ENCODE measurements at places on chromosomes 16 and 17.

DNA sequence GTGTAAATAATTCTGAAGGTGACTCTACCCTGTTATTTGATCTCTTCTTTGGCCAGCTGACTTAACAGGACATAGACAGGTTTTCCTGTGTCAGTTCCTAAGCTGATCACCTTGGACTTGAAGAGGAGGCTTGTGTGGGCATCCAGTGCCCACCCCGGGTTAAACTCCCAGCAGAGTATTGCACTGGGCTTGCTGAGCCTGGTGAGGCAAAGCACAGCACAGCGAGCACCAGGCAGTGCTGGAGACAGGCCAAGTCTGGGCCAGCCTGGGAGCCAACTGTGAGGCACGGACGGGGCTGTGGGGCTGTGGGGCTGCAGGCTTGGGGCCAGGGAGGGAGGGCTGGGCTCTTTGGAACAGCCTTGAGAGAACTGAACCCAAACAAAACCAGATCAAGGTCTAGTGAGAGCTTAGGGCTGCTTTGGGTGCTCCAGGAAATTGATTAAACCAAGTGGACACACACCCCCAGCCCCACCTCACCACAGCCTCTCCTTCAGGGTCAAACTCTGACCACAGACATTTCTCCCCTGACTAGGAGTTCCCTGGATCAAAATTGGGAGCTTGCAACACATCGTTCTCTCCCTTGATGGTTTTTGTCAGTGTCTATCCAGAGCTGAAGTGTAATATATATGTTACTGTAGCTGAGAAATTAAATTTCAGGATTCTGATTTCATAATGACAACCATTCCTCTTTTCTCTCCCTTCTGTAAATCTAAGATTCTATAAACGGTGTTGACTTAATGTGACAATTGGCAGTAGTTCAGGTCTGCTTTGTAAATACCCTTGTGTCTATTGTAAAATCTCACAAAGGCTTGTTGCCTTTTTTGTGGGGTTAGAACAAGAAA lies 5.1 kb downstream of the STH start:
- no peak for DNase-seq

- no peak for DNase-seq
These were observed 255.0 kb downstream of the CBLN1 start for GRCh38 chr16:49026566-49027181.

DNA sequence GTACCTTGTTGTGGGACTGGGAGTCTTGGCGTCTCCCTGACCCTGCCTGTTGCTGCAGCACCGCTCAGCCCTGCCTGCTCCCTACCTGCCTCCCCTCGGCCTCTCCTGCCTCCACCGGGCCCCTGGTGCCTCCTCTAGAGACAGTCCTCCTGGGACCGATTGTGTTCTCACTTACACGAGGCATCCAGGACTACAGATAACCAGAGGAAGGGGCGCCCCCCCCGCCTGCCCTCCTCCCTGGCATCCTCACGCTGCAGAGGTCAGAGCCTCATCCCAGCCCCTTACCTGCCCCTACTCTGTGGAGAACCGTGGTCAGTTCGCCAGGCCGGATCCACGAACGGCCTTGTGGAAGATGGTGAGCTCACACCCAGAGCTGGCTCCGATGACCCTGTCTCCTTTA lies 24.8 kb downstream of the MAPT start:
- DNase-seq, result no peak

GRCh38 chr16:56101480-56101879 lies 89.8 kb upstream of the GNAO1 start:
- no peak for DNase-seq

DNA sequence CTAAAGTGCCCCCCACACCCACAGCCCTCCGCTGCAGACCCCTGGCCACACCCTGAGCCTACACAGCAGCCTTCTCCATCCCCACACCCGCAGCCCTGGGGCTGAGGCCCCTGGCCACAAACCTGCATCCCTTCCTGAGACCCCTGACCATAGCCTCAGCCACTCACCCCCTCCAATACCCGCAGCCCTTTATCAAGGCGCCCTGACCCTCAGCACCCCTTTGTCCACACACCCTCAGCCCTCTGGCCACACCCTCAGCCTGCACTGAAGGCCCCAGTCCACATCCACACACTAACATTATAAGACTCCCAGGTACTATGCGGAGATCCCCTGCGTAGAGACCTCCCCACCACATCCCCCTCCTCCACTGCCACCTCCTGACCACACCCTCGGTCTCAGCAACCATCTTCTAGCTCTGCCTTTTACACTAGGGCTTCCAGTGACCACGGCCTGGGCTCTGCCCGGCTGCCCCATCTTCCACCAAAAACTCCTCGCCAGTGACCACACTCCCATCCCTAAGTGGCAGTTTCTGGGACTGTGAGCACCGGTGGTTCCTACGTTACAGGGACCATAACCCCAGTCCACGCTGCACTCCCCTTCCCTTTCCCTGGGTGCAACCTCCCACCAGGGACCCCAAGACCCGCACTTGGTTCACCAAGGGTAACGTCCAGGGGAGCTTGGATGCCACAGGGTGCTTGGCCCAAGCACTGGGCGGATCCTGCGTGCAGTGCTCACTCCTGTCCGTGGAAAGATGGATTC lies 818 bp downstream of the TPPP3 start:
- no peak for DNase-seq

DNA sequence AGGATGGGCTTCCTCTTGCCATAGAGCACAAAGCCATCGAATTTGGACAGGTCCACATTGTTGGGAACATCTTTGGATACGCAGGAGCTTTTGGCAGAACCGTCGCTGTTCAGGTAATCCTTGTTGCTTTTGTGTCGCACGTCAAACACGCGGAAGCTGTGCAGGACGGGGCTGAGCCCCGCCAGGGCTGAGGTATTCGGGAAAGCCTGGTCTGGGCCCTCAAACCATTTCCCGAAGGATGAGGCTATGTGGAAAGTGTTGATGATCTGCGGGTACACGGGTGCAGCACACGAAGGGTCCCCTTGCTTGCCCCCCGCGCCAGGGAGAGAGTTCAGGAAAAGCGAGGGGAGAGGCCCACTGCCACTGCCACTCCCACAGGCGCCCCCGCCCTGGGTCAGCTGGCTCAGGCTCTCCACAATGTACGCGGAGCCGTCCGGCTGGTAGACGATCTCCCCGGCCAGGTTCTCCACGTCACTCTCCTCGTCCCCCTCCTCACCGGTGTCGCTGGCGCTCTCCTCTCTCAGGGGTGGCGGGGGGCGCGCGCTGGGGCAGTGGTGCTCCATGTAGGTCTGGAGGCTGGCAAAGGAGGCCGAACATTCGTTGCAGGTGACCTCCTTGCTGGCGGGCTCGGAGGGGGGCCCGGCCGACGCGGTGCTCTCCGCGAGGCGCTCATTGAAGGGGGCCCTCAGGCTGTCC lies 88.5 kb downstream of the ZFHX3 start:
- DNase-seq, result no peak

GRCh38 chr17:80805032-80805751 lies 186.4 kb upstream of the CHMP6 start:
- DNase-seq, result no peak

- peak; percentile 33 for DNase-seq
These were observed 6.2 kb downstream of the ACSF2 start for GRCh38 chr17:50432125-50432762.

- DNase-seq, result no peak
These were observed 61.1 kb upstream of the KCNJ16 start for GRCh38 chr17:70013911-70014310.

GRCh38 chr16:55501549-55502322 lies 7.1 kb upstream of the LPCAT2 start:
- peak; percentile 15 for DNase-seq

DNA sequence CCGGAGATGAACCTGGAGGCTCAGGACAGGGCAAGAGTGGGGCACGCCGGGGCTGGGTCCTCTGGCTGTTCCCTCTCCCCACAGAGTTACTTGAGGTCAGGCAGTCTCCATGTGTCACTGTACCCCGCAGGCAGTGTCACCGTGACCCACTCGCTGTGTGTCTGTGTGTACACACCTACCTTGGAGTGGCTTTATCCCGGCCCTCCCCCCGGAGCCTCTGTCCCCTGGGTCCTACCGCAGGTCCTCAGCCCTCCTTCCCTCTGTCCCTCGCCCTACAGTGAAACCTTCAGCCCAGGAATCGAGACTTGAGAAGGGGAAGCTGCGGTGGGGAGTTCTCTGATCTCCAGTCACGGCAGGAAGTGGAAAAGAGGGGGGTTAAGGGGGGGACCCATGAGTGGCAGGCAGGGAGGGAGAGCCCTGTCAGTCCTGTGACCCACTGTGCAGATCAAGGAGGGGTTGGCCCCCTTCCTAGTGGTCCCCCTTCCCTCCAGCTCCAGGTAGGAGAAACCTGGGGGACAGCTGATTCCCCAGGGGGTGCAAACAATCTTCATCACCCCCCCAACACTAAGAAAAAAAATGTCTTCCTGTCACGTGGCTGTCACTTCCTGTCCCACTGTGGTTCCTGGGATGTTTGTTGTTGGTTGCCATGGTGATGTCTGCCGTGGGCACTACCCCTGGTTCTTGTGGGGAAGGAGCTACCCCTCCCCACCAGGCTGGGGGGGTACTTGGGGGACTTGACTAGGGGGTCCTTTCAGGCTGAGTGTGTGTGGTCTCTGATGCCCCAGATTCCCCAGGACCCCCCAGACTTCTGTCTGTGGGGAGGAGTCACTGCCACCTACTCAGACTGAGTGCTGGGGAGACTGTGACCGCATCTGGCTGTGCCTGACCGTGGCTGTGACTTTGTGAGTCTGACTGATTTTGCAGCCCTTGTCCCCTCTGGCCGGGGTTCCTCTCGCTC lies 13.7 kb downstream of the RARA start:
- DNase-seq, result peak; percentile 76

GRCh38 chr16:62681819-62682218 lies 645.6 kb upstream of the CDH8 start:
- no peak for DNase-seq

DNA sequence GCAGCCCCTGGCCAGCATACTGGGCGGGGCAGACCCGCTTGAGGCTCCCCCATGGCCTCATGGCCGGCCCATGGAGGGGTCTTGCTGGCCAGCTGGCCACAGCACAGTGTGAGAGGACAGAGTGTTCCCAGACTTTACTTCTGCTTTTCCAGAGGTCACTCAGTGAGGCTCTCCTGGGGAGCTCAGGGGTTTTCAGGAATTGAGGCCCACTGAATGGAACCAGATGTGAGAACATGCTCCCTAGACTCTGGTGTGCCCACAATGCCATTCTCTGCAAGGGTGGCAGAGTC lies 21.2 kb downstream of the ATP6V0D1 start:
- no peak for DNase-seq

GRCh38 chr16:81284995-81285600 lies 29.7 kb upstream of the GAN start:
- DNase-seq, result no peak

DNA sequence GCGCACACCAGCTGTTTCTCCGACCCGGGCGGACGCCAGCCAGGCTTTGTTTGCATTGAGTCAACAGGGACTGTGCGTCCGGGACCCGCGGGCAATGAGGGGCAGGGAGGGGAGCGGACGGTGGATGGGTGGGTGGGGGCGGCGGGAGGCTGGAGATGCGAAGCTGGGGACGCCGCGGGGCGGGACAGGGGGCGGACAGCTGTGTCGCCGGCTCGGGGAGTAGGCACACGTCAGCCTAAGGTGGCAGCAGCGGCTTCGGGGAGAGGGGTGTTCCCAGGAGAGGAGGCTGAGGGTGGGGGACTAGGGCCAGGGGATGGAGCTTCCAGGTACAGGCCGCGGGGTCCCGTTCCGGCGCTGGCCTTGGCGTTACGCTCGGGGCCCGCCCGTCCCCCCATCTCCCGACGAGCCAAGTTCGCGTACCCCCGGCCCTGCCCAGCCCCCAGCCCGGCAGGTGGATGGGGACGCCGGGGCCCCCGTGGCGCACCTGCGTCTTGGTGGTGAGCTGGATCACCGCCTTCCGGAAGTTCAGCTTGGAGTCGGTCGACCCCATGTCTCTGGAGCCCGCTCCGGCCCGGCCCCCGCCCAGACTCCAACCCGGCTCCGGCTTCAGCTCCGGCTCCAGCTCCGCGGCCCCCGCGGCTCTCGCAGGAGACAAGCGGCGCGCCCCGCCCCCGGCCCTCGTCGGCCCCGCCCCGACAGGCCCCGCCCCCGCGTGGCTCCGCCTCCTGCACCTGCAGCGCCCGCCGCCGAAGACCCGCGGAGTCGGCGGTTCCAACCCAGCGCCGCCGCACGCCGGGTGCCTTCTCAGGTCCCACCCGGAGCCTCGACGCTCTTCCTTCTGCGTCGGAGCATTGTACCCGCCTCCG lies at the start of gene HID1:
Gene HID1, minus strand, starts transcription at position 653 of the 866 bp plus-strand sequence. Its CDS starts 103 bp downstream, at position 550.
- DNase-seq, result peak; percentile 48

GRCh38 chr16:11384184-11384955 lies 39.1 kb downstream of the RMI2 start:
- no peak for DNase-seq

GRCh38 chr16:636206-637080 lies at the start of gene METTL26:
TSS of gene METTL26 (minus strand) at chr16:636305. CDS start at chr16:636290, 15 bp downstream.
- peak; percentile 95 for DNase-seq

GRCh38 chr16:2341456-2342447 lies 1.2 kb upstream of the ABCA3 start:
- no peak for DNase-seq

DNA sequence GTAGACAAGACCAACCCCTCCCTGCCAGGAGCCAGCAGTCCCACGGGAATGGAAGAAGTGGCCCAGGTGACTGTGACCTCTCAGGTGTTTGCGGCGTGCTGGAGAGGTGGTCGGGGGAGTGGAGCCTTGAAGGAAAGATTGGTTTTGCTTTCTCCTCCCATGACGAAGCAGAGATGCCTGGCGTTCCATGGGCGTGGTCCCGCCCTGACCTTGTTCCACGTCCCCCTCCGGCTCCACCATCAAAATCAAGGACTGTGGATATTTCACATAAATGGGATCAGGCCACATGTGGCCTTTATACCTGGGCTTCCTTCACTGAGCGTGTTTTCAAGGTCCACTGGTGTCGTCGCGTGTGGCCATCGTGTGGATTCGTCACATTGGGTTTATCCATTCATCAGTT lies 270.6 kb upstream of the TNRC6C start:
- no peak for DNase-seq

DNA sequence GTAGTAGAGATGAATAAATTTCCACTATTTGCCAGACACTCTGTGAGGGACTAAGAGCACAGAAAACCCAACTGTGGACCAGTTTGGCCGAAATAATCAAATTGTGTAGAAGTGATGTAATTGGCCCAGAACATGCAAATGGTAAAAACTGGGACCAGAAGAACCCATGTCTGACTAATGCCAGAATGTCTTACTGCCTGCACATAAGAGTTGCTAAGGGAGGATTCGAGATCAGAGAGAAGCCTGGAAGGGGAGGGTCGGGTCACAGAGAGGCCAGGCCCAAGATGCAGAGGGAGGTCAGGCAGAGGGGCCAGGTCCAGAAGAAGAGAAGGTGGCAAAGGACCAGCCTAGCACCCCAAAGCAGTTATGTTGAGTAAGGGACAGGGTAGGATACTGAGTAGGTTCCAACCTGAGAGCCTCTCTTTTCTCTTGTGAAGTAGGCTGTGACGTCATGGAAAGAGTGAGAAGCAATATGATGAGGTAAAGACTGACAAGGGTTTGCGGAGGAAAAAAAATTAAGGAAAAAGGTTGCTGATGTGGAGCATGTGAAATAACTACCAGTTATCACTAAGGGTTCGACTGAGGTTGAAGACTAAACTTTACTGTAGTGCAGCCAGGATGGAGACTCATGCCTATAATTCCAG lies 53.2 kb downstream of the SKAP1 start:
- no peak for DNase-seq

DNA sequence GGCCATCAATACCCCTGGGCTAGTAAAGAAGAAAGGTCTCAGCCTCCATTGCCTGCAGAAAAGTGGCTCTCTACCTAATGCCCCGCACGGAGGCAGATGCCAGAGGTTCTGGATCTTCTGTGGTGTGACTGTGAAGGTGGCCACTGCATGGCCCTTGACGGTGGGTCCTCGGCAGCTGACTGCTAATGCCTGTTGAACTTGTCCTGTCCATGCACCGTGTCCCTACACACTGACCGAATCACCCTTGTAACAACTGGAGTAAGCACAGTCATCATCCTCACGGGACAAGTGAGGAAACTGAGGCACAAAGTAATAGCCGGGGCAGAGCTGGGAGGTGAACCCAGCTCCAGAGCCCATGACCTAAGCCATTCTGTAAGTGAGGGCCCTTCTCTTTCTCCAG lies 48.8 kb downstream of the MYH11 start:
- no peak for DNase-seq
